Activated CD4-positive, alpha-beta T cell treated with anti-CD3 and anti-CD28 coated beads for 48 hours (primary cell): ENCODE measurements at places on chromosomes 1 and 21.

DNA sequence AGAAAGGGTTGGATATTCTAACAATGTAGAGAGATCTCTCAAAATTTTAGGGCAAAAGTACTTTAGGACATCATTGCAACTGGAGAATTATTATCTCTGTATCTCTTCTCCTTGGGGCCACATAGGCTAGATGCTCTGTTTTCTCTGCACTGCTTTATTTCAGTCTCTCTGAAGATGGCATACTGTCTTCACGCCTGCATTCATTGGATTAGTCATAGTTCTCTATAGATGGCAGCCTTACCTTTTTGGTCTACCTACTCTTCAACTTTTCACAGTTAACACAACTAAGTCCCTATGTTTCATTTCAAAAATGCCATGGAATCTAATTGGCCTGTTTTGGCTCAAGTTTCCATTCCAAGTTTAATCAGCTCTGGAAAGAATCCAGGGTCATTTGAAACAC is 1623.3 kb upstream of the B3GALT2 start:
- no peak for DNase-seq

DNA sequence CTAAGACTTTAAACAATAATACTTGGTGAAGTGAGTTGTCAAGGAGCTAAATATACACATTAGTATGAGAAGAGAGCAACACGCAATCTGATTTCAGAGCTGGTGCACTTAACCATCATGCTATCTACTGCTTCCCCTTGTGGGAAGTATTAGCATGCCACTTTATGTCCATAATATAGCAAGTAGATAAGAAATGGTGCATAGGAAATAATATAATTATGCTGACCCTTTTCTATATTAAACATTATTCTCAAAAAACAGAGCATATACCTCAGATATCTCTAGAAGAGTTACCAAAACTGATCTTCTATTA is 63.4 kb downstream of the MAGI3 start:
- no peak for DNase-seq

DNA sequence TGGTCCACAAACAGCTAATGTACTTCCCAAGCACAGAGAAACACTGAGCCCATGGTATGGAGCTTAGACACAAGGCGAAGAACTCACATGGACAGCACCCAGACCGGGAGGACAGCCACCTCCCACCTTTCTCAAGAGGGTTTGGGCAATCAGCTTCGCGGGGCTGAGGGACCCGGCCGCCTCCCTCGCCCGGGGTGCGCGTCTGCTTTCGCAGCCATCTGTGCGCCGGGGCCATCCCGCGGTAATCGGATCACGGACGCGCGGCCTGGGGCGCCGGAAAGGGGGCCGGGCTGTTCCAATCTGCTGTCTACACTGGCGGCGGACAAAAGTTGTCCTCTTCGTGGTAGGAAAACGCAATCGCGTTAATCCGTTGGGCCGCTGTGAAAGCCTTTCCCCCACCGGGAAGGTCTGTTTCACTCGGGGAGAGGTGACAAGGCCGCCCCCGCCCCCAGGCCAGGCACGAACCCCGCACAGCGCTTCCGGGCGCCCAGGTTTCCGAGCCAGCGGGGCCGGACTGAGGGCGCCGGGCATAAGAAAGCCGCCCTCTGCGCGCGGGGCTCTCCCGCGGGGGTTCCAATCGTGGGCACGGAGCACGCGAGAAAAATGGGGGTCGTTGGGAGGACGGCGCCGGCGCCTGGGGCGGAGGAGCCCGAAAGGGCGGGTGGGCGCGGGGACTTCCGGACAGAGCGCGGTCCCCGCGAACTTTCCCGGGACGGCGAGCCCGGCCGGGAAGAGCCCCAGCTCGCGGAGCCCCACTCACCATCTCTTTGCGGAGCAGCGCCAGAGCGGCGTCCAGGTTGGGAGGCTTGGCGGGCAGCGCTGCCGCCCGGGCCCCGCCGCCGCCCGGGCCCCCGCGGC is 664 bp downstream of the FAM89A start:
- peak; percentile 52 for DNase-seq

DNA sequence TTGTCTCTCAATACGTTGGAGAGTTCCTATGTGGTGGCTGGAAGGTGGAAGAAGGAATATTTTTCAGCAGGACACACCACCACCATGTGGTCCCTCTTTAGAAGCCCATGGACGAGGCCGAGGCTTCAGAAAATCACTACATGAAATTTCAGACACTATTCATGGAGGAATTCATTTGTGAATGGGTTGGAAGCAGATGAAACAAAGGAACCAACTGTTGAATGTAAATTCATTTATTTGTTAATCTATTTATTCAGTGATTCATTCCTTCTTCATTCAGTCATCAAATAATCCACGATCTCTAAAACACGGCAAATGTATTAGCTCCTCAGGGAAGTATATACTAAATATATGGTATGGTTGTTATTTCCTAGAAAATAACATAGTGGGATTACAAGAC is 12.2 kb downstream of the SLC35F3 start:
- DNase-seq, result no peak

- peak; percentile 57 for DNase-seq
Measured at GRCh38 chr1:42913426-42914091, 45.1 kb downstream of the SLC2A1 start.

GRCh38 chr1:201119206-201120197 is 7.3 kb upstream of the CACNA1S start:
- peak; percentile 80 for DNase-seq

DNA sequence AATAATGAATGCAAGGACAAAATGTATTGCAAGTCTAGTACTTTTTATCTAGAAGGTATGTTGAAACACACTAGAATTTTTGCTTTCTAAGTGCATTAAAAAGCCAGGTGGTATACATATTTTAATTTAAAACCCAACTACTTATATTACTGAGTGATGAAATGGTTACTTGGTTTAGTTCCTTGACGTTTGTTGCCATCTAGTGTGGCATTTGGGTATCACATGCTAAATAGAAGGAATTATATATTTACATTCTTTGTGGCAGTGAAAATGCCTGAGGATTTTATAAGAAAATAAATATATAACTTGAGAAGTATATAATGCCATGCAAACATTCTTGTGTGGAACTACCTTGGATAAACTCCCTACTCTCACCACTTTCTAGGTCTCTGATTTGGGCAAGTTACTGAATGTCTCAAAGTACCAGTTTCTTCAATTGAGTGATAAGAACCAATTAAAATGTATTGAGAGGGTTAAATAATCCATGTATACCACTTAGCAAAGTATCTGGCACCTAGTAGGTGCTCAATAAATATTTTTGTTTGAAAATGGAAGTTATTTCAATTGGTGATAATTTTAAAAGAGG is 69.6 kb downstream of the SDCCAG8 start:
- DNase-seq, result no peak

DNA sequence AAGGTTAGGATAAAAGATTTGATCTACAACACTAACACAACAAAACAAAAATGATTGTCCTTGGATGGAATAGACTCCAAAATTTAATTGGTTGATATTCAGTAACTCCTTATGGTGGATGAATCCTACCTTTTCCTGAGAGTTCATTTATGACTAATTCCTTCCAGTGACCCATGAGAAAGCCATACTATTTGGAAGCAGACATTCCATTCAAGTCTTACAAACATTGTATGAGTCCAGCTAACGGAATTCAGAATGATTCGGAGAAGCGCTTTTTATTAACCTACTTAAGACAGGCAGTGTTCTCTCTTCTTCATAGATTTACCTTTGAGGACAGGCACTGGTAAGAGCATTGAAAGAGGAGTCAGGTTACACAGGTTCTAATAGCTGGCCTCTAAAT is 155.6 kb upstream of the ZNF648 start:
- no peak for DNase-seq

GRCh38 chr1:182080040-182080439 is 18.5 kb upstream of the ZNF648 start:
- DNase-seq, result no peak

GRCh38 chr1:154856049-154856448 is 14.0 kb downstream of the KCNN3 start:
- no peak for DNase-seq

- no peak for DNase-seq
Measured at GRCh38 chr1:9680828-9681227, 29.3 kb downstream of the PIK3CD start.

DNA sequence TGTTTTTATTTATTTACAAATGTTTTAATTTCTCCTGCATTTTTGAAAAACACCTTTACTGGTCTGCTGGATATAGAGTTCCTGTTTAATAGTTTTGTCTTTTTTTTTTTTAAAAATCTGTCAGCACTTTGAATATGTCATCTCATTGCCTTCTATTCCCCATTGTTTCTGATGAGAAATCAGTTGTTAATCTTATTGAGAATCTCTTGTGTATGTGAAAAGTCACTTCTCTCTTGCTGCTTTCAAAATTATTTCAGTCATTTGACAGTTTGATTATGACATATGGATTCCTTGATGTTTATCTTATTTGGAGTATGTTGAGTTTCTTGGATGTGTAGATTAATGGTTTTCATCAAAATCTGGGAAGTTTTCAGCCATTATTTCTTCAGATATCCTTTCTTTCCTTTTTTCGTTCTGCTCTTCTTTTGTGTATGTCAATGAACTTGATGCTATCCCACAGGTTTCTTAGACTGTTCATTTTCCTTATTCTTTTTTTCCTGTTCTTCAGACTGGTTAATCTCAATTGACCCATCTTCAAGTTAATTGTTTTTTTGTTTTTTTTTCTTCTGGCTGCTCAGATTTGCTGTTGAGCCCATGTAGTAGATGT is 51.2 kb upstream of the CCDC190 start:
- DNase-seq, result no peak

- DNase-seq, result no peak
Measured at GRCh38 chr1:1554550-1554925, 14.1 kb upstream of the TMEM240 start.

DNA sequence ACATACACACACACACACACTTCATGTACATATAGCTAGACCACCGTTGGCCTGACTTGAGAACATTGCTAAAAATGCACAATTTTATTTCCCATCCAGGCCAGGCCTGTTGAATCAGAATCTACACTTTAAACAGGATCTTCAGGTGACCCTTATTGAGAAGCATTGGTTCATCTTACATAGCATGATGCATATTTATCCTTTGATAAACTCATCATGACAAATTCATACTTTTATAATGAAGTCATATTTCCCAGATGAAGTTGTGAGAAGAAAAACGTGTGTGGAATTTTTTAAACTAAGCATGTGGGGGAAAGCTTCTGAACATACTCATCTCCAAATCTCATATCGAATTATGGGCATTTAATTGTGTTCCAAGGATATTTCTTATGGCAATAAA is 877.7 kb downstream of the MRPL39 start:
- no peak for DNase-seq

DNA sequence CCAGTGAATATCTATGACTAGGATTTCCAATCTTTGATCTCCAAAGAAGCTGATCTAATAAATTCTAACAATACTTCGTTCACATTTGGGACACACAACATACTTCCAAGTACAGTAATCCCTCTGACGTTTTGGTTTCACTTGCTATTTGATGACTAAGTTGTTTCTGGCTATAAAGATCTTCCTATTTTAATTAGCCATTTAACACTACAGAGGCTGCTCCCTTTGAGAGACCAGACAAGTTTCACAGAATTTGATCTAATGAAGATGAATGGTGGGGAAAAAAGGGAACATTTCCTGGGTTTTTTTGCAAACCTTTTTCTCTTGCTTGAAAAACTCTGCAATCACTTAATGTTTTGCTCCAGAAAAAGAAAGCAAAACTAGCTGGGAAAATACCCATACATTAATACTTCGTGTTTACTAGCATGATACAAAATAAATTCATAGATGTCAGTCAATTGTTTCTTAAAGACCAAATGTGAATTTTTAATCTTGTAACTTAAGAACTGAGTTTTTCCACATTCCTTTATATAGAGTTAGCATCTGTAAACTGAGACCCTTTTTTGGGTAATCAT is 28.0 kb upstream of the GLIS1 start:
- no peak for DNase-seq

DNA sequence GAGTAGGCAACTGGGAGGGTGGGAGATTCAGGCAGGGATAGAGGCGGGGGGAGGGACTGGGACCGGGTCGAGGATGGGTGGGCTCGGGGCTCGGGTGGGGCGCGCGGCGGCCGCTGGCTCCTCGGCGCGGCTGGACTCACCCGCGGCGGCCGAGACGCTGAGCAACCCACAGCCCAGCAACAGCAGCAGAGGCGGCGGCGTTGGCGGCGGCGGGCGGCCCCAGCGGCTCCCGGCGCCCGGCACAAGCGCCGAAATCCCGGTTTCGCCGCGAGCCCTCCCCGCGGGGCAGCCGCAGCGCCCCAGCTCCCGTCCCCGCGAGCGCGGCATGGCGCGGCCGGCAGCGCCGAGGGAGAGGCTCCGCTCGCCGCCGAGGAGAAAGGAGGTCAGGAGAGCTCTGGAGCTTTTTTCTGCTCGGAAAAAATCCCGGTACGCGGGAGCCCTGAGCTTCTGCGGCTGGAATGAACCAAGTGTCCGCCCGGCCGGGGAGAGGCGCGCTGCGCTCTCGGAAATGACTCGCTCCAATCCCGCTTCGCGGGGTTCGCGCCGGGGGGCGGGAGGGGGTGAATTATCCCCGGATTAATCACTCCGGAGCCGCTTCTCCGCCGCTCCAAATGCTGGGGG is at the start of gene CSMD2:
Gene CSMD2 (minus strand): TSS at position 460 of the 621 bp plus-strand sequence. CDS start 133 bp downstream, at position 327.
- DNase-seq, result peak; percentile 4

DNA sequence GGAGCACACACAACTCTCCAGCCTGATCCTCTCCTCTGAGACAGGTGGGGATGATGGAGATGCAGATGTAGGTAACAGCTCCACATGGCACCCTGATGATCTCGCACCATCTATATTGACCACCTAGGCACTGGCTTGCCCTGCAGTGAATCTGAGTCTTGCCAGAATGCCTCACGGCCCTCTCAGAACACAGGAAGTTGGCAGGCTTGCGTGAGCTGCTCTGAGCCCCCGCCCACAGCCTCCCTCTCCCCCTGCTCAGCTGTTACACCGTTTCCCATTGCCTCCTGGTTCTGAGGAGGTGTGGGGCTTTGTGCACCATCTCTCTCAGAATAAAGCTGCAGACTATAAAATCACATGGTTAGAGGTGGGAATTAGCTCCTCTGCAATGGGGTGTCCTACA is 48.0 kb downstream of the URB2 start:
- no peak for DNase-seq

- no peak for DNase-seq
Measured at GRCh38 chr21:35156293-35157278, 107.5 kb upstream of the RUNX1 start.

DNA sequence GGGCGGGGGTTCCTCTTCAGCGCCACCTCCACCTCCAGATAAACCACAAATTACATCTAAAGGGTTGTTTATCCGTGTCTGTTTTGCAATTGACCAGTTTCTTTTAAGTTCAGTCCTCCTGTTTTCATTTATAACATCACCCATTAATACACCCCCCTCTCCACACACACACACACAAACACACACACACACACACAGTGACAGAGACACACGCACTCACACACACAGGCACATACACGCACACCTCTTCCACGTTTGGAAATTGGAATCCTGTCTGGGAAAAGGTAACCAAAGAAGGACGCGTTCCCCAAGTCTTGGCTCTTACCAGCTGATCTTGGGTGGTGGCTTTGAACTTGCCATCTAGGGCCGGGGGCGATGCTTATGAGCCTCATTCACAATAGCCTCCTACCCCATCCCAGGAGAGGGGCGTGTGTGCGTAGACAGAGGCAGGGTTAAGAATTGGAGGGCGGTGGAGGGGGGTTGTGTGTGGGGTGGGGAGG is 442 bp upstream of the CSMD2 start:
- no peak for DNase-seq

GRCh38 chr1:10292188-10292587 is 81.8 kb downstream of the KIF1B start:
- DNase-seq, result no peak

GRCh38 chr1:61397935-61398334 is 315.6 kb downstream of the NFIA start:
- no peak for DNase-seq

- no peak for DNase-seq
Measured at GRCh38 chr1:79128722-79129121, 122.2 kb upstream of the ADGRL4 start.
